Thoracic aorta (tissue), 2 donors: ENCODE measurements at places on chromosomes 6 and 20.

GRCh38 chr20:11130554-11131166, 456.9 kb upstream of the JAG1 start:
- DNase-seq, result no peak

DNA sequence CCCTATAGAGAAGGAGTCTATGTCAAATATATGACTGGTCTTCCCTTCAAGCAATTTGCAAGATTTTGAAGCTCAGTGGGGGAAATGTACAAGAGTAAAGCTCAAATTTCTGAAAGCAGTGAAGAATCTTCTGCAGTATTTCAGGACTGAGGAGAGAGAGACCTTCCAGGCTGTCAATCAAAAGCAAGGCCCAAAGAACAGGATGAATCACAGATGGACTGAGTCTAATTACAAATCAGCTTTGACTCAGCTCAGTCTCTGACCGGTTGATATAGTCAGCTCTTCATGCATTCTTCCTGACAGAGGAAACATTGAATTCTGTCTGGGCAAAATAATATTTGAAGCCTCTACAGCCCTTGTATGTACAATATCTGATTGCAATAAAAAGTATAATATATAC, 7.7 kb upstream of the HTR1B start:
- DNase-seq, result no peak

DNA sequence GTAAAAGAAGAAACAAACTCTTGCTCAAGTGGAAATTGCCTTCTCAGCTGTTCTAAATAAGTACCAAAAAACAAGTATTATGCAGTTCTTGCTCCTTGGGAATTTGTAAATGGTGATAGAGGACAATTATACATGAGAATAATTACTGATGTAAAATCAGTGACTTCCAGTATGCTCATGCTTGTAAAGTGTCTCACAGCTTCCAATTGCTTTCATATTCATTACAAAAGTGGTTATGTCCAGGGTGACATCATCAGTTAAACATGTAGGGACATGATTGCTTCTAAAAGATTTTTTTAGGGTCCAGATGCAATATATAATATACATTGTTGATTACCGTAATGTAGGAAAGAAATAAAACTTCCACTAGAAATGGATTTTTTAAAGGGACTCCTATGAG, 122.8 kb upstream of the B3GAT2 start:
- DNase-seq, result no peak

GRCh38 chr6:158660333-158660754, 10.5 kb downstream of the SYTL3 start:
- no peak for DNase-seq

DNA sequence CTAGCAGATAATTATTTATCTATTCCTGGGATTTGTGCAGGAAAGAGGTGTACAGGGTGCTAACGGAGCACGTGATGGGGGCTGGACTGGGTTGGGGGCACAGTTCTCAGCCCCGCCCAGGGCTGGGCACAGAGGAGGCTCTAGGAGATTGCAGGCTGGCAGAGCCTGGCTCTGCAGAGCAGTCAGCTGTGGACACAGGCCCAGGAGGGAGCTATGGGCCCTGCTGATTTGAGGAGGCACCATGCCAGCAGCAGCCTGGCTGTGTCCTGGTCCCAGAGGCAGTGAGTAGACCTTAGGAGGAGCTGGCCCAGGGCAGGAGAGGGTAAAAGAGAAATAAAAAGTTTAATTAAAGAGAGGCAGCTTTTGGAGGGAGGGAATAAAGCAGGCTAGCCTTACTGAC, 19.3 kb downstream of the MAFB start:
- no peak for DNase-seq
